ENCODE measurements at places on chromosomes 4 and X.
A peak's percentile ranks its signal among the peaks of the same experiment; 100 is the strongest.

DNA sequence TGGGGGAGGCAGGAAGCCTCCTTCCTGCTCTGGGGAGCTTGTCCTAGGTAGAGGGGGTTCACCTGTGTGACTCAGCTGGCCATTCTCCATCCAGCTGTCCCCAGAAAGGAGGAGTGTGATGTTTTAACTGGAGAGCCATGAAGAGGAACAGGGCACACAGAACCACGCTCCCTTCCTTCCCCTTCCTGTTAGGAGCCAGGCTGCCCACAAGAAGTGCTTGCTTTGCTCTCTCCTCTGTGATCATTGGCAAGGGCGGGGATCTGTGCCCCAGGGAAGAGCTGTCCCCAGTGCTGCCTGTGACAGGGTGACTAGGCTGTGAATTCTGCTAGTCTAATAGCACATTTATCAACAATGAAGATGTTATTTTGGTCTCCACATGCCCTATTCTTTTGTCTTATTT lies 169.6 kb upstream of the GATB start:
- DNase-seq: no peak

GRCh38 chrX:102515975-102516941 lies at the start of gene TMSB15A:
TSS of gene TMSB15A (minus strand) at chrX:102516739.
- DNase-seq: peak; percentile 61

DNA sequence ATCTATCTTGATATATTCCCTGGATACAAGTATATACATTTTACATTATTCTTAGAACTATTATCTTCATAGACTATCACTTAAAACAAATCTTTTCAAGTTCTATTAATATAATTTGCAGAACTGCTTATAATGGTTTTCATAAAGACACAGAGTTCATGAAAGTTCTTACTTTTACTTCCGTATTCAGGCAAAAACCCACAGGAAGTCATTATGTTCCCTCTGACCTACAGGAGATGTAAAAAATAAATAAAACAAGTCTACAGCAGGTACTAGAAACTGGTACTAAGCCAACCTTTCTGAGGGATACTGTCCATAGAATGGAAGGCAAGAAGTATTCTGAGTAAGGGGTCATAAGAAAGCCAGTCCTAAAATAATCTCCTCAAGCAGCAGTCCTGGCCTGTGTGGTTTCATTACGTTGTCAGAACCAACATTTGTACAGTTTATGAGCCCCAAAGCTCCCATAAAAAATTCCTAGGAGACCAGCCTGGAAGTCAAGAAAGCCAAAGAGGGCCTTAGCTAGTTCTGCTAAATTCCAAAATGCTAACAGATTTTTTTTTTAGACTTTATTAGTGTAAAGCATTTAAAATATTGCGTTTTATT lies 68.6 kb downstream of the CAMK2D start:
- no peak for DNase-seq

DNA sequence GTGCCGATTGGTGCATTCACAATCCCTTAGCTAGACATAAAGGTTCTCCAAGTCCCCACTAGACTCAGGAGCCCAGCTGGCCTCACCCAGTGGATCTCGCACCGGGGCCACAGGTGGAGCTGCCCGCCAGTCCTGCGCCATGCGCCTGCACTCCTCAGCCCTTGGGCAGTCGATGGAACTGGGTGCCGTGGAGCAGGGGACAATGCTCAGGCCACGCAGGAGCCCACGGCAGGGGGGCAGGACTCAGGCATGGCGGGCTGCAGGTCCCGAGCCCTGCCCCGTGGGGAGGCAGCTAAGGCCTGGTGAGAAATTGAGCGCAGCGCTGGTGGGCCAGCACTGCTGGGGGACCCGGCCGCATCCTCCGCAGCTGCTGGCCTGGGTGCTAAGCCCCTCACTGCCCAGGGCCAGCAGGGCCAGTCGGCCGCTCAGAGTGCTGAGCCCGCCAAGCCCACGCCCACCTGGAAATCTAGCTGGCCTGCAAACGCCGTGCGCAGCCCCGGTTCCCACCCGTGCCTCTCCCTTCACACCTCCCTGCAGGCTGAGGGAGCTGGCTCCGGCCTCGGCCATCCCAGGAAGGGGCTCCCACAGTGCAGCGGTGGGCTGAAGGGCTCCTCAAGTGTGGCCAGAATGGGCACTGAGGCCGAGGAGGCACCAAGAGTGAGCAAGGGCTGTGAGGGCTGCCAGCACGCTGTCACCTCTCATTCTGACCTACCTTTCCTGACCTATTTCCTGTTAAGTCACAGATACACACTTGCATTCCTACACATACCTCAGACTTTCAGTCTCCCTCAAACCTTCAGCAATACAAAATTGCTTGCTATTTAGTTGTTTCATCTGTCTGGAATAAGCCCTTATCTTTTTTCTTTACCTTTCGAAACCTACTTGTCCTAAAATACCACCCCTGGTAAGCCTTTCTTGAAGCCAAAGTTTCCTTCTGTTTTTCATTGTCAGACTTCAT lies 20.7 kb downstream of the UBE2K start:
- DNase-seq: no peak

- DNase-seq: no peak
These were observed 30.5 kb upstream of the BBS12 start for GRCh38 chr4:122701965-122702364.

- no peak for DNase-seq
These were observed 316.0 kb downstream of the TRIML1 start for GRCh38 chr4:188455062-188455752.

- DNase-seq: no peak
These were observed 27.8 kb upstream of the SLC25A6 start for GRCh38 chrX:1419545-1420355.

GRCh38 chrX:71282514-71283402 lies 677 bp upstream of the NONO start:
- DNase-seq: peak; percentile 79

GRCh38 chr4:66956426-66956825 lies 588.9 kb downstream of the CENPC start:
- DNase-seq: no peak

- no peak for DNase-seq
These were observed 21.3 kb downstream of the ABCG2 start for GRCh38 chr4:88137112-88137511.

GRCh38 chrX:6644411-6644810 lies 109.5 kb upstream of the VCX3A start:
- no peak for DNase-seq

DNA sequence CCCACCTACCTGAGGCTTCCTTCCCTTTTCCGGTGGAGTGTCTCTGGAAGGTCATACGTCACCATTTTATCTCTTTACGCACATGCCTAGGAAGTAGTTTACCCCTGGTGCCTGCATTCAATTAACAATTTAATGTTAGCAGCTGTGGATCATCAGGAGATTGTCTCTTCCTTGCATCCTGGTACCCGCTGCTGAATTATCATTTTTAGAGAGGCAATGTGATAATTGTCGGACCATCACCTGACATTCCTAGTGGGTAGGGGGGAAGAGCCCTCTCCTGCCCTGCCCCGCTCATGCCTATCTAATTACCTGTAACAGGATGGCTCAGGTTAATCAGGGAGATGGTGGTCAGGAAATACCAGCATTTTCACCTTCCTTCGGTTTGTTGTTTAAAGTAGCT lies 863.6 kb downstream of the RPA4 start:
- no peak for DNase-seq

- DNase-seq: no peak
These were observed 151.5 kb downstream of the PDLIM5 start for GRCh38 chr4:94603170-94603747.

GRCh38 chr4:76459291-76459723 lies 24.3 kb downstream of the SHROOM3 start:
- DNase-seq: peak; percentile 19

DNA sequence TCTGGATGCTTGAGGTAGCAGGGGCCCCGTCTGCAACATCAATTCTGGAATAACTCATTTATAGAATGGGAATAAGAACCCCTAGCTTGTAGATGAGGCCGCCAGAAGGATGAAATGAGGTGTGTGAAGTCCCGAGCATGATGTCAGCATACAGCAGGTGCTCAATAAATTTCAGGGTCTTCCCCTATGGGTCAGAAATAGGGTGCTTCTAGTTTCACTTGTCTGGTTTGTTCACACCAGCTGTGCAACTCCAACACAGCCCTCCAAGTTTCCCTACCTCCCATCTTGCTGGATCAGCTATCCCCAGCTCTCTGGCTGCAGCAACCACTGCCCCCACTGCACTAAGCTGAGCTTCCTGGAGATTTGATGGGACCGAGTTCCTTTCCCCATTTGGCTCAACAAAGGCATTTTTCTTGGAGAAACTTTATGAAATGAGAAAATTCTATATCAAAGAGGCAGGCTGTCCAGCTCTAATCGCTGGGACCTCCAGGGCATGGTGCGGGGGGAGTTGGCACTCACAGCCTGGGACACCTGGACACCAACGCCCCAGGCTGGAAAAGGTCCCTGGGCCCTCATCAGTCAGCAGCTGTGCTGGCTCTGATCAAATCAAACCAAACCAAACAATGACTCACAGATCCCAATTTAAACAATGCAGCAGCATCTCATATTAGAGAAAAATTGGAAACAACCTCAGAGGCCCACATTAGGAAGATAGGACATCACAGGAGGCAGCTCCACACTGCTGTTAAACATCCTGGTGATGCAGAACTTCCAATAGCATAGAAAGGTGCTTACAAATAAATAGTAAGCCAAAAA lies 13.3 kb downstream of the SLC2A9 start:
- peak; percentile 10 for DNase-seq

DNA sequence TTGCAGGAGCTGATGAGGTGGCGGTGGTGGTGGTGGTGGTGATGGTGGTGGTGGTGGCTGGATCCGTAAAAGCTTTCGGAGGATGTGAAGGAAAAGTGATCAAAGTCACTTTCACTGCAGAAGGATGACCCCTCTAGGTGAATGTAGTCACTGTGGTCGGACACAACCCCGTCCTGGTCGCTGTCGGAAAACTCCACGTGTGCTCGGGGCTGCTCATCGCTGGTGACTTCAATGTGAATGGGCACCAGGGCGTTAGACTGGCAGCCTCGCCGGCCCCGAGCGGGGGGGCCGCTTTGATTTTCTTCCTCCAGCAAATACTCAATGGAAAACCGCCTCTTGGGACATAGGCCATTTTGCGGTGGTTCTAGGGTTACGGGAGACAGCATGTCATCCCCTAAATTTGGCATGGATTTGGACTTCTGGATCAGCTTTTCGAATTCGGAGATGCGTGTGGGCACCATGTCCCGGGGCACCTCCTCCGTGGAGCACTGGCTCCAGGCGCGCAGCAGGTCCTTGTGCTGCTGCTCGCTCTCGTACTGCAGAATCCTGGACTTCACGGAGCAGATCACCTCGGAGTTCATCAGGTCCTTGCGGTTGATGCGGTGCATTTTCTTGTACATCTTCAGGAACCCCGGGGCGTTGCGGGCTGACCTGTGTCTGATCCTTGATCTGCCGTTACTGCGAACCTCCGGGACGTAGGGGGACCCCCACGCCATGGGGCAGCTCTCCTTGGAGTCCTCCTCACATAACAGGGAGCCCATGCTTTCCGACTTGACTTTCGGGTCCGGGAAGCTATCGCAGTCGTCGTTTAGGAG lies 88.3 kb upstream of the PDLIM3 start:
- DNase-seq: no peak

DNA sequence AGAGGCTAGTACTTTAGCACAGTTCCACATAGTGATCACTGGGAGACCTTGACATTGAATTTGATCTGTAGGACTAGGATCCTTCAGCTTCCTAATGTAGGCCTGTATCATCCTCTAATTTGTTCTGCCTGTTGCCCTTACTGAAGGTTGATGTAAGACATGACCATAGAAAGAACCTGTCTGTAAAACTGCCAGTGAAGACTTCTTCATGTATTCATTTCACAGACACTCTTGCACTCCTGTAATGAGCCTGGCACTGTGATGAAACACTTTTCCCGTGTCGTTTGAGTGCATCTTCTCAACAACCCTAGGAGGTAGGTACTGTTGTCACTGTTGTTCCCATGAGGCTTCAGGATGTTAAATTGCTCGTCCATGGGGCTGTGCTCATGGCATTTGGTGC lies 14.7 kb downstream of the RAB9A start:
- no peak for DNase-seq

DNA sequence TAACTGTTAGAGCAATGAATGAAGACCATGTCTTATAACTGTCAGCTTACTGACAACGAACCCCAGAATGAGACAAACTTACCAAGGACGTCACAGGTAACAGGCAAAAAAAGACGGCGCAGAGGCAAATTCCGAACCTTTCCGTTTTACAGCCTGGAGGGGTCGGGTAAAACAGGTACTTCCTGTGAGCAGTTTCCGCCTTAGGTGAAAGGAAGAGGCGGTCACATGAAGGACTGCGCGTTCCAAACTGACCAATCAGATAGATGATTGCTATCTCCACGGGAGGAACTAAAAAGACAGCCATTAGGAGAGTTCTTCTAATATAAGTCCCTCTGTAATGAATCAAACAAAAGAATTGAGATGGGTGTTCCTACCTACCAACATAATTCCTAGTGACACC lies at the start of gene COX7B2:
Gene COX7B2 (minus strand): TSS at position 168 of the 400 bp plus-strand sequence. CDS start 174,053 bp downstream, outside the sequence.
- DNase-seq: no peak

DNA sequence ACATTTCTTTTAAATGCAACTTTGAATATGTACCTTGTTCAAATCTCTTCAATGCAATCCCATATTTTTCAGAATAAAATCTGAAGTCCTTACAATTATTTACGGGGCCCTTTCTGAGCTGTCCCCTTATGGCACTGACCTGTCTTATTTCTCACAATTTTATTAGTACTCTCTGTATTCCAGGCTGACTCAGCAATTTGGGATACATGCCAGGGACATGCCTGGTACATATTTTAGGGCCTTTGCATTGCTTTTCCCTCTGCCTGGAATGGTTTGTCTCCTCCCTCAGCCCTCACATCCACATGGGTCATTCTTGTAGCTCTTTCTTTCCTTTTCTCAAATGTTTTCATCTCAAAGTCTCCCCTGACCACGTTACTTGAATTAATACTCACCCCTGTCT lies 172.2 kb upstream of the TECRL start:
- DNase-seq: no peak

DNA sequence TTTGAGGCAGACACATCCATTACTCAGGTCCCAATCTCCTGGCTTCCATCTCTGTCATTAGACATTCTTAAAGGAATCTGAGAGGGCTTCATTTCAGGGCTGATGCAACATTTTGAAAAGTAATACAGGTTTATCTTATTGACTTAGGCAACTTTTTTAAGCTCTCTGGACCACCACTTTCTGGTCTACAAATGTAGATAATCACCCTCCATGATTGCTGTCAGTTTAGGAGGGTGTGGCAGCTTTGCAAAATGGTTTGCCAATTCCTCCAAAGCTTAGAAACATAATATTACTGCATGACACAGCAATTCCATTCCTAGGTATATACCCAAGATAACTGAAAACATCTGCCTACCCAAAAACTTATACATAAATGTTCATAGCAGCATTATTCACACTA lies 77.6 kb downstream of the ARHGAP6 start:
- DNase-seq: no peak

- no peak for DNase-seq
These were observed 307.6 kb upstream of the NOCT start for GRCh38 chr4:138707746-138708677.

GRCh38 chr4:168765726-168766125 lies 244.3 kb downstream of the CBR4 start:
- no peak for DNase-seq

DNA sequence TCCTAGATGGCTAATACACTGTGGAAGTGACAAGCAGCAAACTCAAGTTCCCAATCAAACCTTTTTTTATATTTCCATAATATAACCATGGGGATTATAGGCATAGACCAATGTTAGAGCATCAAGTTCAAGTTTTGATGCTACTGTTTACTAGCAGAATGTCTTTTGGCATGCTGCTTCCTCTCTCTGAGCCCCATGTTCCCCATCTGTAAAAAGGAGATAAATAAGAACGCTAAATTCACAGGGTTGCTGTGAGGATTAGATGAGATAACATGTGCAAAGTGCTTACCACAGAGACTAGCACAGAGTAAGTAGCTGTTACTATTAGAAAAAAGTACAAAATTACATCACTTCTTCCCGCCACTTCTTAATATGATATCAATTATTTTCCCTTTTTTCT lies 18.0 kb downstream of the MBNL3 start:
- DNase-seq: no peak

- DNase-seq: no peak
These were observed 7.2 kb downstream of the IL15 start for GRCh38 chr4:141643557-141643956.
